ENCODE measurements at places on chromosomes 4 and X. TPM values are rescaled to one million over a fixed set of nuclear protein-coding genes. Genes with fewer than 3 reads are reported as not detected.

The TLR6 gene
- total RNA-seq, result 1.9 TPM

The PRRG1 gene
- 12.5 TPM for total RNA-seq

The NXF2B gene
- not detected for total RNA-seq

The REELD1 gene
- not detected for total RNA-seq

The CACNA1F gene
- total RNA-seq, result not detected

The ZNF518B gene
- total RNA-seq, result 12.8 TPM

The IBSP gene
- total RNA-seq, result not detected

The PLRG1 gene
- 42.4 TPM for total RNA-seq

The STPG2 gene
- total RNA-seq, result not detected

The RHOH gene
- total RNA-seq, result not detected

The KLHL4 gene
- 0.27 TPM for total RNA-seq

The ARHGAP36 gene
- total RNA-seq, result not detected

The CSAG3 gene
- total RNA-seq, result not detected

The IL2 gene
- not detected for total RNA-seq

The HTR2C gene
- not detected for total RNA-seq

The GPR143 gene
- total RNA-seq, result 0.08 TPM

The C4orf50 gene
- total RNA-seq, result not detected

The FOXR2 gene
- not detected for total RNA-seq

The TACR3 gene
- total RNA-seq, result not detected

The ANXA10 gene
- total RNA-seq, result not detected

The UGT2B11 gene
- total RNA-seq, result not detected

The NDNF gene
- not detected for total RNA-seq

The HERC5 gene
- total RNA-seq, result 1.6 TPM

The ZAR1 gene
- total RNA-seq, result not detected

The PCDH7 gene
- total RNA-seq, result 17.1 TPM
